ENCODE measurements at places on chromosomes 6 and 20.

DNA sequence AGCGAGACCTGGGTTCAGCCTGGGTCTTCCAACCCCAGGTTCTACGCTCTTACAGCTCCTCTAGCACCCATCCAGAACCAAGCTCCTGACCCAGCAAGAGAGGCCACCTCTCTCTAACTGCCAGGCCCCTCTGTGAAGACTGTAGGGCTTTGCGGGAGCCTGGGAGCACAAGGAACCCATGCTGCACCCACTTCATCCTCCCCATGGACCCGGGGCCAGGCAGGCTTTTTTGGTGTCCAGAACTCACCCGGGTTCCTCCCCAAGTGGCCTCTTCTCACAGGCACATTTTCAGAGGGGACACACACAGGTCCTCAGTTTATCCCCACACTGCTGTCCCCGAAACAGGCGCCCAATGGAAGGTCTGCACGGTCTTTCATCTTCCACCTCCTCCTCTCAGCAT is 145.9 kb downstream of the SYNDIG1 start:
- no peak for DNase-seq

DNA sequence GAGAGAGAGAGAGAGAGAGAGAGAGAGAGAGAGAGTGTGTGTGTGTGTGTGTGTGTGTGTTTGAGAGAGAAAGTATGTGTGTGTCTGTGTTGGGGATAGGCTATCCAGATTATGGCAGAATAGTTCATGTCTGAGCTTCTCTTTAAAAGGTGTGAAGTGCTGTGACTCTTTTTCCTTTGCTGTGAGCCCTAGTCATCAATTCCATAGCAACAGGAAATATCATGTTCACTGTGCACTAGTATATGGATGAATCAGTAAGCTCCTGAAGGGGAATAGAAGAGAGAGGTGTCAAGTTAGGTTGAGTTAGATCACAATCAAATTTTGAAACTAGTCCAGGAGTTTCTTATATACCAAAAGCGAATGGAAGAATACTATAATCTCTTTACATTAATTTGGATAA is 318.7 kb downstream of the RFPL4B start:
- no peak for DNase-seq

DNA sequence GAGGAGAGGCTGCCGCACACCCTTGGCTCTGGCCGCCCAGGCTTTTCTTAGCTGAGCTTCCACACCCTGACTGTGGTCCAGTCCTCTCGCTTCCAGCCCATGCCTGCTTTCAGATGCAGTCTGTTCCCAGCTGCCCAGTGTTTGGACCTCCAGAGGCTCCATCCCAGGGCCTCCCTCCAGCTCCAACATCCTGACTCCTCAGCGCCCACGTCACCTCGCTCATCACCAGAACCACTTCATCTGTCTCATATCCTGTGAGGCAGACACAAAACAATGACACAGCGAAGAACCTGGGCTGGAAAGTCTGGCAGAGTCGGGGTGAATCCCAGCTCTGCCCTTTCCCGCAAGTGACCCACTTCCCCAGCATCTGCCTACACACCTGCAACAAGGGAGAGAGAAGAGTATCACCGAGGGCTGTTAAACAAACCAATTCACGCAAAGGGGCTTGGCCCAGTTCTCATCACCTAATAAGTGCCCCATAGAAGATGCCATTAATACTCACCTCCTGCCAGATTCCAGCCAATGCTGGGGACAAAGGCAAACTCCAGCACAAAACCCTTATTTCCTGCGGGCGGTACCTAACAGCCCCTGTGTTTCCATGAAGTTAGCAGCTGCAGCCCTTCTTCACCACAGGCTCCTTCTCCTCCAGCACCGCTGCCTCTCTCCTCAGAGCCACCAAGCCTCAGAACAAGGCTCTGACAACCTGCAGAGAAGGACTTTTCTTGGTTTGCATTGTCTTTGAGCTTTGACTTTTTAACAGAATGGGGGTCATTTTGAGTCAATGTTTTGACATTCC is 133.4 kb upstream of the CDH4 start:
- DNase-seq, result no peak

- no peak for DNase-seq
Observed at GRCh38 chr6:85594197-85594930, 706 bp upstream of the SNX14 start.

DNA sequence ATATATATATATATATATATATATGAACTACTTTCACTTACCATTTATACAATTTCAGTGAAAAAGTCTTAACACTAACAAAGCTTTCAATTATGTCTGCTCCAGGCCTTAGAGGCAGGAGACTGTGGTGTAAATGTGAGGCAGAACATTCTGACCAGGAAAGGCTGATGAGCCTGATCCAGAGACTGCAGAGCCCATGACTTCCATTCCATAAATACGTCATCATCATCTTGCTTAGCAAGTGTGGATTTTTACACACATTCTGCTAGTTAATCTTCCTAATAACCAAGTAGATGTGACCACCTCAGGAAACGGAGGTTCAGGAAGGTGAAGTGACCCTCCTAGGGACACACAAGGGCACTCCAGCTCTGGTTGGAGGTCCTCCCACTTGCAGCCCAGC is 14.9 kb downstream of the TRERF1 start:
- DNase-seq, result no peak

DNA sequence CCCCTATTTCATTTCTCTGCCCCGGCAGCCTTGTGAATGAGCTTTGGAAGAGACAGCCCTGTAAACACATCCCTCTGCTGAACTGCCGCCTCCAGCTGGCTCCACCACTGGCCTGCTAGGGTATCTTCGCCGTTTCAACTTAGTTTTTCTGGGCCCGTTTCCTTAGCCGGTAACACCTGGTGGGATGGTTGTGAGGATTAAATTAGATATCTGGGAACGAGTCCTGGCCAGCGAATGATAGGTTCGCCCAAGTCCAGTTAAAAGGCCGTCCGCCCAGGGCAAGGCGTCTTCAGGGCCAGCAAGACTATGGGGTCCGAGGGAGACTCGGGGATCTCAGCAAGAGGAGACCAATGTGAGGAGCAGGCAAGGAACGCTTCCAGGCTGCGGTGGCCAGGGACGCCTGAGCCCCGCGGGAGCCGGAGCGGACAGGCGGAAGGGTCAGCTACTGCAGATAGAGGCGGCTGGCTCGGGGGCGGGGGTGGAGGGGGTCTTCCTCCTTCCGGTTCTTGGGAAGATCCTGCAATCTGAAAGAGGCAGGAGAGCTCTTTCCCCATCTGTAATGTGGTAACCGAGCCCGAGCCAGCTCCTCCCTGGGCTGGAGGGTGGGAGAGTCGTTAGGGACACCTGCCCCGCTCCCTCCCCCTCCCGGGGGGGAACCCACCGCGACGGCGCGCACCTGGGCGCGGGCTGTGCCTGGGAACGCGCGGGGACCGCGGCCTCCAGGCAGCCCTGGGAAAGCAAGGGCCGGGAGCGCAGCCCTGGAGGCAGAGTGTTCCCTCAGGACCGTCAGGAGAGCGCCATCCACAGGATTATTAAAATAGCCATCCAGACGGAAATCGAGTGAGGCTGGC is 4.5 kb upstream of the PTCRA start:
- DNase-seq, result no peak

- DNase-seq, result no peak
Observed at GRCh38 chr6:25013246-25013645, 77.5 kb upstream of the RIPOR2 start.

- no peak for DNase-seq
Observed at GRCh38 chr20:7371518-7372163, 568.6 kb downstream of the HAO1 start.

DNA sequence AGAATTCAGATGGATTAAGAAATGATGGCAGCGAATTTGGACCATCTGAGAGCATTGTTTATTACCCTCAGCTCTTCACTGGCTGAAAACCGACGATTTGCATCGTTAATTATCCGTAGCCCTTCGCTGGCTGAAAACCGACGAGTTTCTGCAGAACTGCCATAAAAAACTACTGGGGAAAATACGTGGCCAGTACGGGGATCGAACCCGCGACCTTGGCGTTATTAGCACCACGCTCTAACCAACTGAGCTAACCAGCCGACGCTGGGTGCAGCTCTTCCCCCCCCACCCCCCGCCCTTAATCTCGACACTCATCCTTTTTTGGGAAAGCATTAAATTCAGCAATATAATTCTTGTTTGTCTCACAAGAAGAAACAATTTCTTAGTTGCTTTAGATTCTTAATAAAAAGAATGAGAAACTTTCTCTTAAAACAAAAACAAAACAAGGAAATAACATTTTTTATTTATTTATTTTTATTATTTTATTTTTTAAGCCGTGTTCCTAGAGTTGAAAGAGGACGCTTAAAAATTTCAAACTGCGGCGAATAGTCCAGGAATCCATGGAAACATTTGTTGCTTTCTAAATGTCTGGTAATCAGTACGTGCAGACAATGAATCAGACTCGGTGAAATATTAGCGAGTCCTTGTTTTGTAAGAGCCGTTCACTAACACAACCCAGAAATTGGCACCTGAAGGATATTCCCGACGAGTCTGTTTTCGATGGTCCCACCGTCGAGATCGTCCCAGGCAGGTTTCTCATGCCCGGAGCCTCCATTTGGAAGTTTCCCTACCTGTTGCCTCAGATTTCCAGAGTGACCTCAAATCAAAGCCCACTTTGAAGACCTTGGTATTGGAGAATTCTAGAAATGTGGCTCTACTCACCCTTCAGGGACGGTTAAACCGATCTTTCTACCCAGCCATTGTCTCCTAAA is 27.8 kb downstream of the PRSS16 start:
- no peak for DNase-seq

GRCh38 chr6:167501831-167502385 is 177.0 kb downstream of the TTLL2 start:
- DNase-seq, result no peak

Measured in activated CD8-positive, alpha-beta memory T cell treated with anti-CD3 and anti-CD28 coated beads, Interleukin-2, amount 50 U/mL, for 4 hours (primary cell).